ENCODE measurements at places on chromosomes 1 and 21. TPM values are rescaled to one million over a fixed set of nuclear protein-coding genes. Genes with fewer than 3 reads are reported as not detected.

GRCh38 chr1:45925728-45926287, 122.4 kb downstream of the MAST2 start:
- no peak for DNase-seq

- no peak for DNase-seq
Observed at GRCh38 chr21:45768740-45769048, 125.2 kb downstream of the PCBP3 start.

GRCh38 chr1:33482412-33482811, 10.0 kb downstream of the ZSCAN20 start:
- no peak for DNase-seq

DNA sequence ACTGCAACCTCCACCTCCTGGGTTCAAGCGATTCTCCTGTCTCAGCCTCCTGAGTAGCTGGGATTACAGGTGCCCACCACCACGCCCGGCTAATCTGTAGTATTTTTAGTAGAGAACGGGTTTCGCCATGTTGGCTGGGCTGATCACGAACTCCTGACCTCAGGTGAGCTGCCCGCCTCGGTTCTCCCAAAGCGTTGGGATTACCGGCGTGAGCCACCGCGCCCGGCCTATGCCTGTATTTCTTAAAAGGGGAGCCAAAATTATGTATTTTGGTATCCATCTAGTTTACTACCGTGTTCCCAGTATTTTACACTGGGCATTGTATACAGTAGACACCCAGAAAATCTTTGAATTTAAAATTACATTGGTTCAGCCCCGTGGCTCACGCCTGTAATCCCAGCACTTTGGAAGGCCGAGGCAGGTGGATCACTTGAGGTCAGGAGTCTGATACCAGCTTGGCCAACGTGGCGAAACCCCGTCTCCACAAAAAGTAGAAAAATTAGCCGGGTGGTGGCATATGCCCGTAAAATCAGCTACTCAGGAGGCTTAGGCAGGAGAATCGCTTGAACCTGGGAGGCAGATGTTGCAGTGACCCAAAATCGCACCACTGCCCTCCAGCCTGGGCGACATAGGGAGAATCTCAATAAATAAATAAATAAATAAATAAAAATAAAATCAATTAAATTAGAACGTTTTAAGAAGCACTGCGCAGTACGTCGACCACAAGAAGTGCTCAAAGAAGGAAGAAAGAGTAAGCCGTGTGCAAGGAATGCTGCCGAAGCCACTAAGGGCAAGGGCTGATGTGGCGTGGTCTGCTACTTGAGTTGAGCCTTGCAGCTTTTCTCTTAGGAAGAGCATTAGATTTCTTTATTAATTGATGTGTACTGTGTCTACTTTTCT, 1.5 kb upstream of the THRAP3 start:
- DNase-seq: no peak

GRCh38 chr21:25881524-25882376, 147.0 kb downstream of the GABPA start:
- peak; percentile 67 for DNase-seq

DNA sequence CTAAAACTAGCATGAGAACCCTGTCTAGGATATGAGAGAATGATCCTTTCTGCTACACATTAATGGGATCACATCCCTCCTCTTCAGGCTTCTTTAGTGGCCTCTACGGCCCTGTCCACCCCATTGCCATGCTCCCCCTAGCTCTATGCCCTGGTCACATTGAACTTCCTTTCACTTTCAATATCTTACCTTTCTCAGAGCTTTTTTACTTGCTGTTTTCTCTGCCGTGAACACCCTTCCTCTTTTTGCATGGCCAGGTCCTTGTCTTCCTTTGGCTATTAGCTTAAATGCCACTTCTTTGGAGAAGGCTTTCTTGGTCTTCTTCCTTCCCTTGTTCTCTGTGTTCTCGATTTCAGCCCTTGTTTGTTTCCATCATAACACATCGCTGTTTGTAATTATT, 97.4 kb downstream of the GIPC2 start:
- DNase-seq: no peak

DNA sequence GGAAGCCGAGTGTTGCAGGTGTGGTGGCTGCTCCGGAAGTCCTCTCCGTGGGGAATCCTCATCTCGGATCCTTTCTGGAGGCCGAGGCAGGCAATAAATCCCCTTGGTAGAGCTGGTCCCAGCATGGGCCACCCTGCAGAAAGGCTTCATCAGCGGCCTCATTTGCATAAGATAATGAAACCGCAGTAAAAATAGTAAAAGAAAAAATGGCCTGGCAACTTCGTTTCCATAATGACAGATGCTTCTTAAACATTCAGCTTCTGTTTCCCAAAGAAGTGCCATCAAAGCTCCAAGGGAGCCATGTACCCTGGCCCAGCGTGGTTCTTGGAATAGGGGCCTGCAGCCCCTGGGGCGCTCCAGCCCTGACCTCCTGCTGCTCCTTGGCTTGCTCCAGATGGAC, 244.1 kb downstream of the GRIK3 start:
- DNase-seq: no peak

DNA sequence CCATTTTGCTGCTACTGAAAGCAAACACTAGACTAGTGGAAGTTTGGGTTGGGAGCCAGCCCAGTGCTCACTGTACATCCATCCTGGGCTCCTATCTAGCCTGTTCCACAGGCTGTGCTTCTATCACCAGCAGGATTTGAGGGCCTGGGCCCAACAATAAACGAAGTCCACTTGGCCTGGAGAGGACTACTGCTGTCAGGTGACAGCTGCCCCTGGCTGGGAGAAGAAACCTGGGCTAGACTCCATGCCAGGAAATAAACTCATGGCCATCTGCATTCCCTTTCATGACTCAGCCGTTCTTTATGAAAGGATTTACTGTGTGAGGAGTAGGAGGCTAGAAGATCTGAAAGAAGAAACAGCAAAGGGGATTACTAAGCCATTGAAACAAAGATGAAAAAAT, 35.5 kb downstream of the COLGALT2 start:
- no peak for DNase-seq

DNA sequence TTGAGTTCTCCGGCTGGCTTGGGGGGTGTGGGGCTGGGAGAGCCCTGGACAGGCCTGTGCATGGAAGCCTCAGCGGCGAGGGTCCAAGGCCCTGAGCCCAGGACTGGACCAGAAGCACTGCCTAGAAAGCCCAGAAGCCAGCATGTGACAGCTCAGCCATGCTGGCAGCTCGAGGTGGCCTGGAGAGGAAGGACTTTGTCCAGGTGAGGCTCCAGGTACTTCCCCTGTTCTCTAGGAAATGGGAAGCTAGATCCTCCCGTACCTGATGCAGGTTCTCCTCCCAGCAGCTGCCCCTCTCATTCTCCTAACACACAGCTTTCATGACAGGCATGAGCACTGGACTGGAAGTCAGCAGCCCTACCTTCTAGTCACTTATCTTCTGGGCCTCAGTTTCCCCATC, 6.4 kb downstream of the PADI3 start:
- DNase-seq: no peak

DNA sequence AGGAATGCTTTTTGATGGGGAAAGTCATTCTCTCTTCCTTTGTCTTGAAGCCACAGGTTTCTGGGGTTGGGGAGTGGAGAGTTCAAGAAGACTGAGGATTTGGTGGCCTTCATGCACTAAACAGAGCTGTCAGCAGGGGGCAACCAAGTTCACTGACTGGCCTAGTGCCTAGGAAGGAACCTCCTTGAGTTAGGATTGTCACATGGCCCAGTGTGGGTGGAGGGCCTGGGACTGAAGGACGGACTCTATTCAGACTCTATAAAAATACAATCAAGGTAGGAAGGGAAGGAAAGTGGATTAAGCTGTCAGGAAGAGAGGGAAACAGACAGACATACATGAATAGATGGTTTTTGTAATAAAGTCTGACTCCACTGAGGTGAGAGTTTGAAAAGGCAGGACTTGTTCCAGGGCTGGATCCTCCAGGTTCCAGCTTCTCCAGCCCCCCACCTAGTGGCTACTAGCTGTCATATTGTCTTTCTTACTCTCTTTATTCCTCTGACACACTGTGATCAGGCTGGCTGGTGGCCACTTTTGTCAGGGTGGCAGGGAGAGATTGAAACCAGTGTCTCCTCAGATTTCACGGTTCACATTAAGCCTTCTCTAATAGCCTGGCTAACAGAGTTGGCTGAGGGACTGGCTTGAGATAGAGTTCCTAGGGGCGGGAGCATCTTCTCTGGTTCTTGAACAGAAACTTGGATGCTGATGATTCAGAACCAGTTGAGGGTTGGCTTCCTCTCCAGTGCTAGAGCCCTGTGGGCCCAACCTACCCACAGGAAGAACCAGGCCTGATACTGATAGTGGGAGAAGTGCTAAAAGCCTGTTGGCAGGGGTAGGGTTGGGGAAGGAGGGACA, 4.1 kb upstream of the SH3BGRL3 start:
- DNase-seq: peak; percentile 81

NHLH1 gene
- 0.09 TPM for total RNA-seq

HSD11B1 gene
- 1.8 TPM for total RNA-seq

SETSIP gene
- total RNA-seq: not detected

MYOM3 gene
- 13.5 TPM for total RNA-seq

CENPS gene
- total RNA-seq: 21.9 TPM
